Activated T-helper 1 cell treated with anti-CD3 and anti-CD28 coated beads, Interleukin-2, amount 50 U/mL, for 16 hours (primary cell): ENCODE measurements at places on chromosomes 3 and 15.
A peak's percentile ranks its signal among the peaks of the same experiment; 100 is the strongest.

GRCh38 chr15:60555291-60555690 is 76.3 kb upstream of the ICE2 start:
- no peak for DNase-seq

- DNase-seq: no peak
Measured at GRCh38 chr3:11764931-11765363, 81.7 kb downstream of the TAMM41 start.

DNA sequence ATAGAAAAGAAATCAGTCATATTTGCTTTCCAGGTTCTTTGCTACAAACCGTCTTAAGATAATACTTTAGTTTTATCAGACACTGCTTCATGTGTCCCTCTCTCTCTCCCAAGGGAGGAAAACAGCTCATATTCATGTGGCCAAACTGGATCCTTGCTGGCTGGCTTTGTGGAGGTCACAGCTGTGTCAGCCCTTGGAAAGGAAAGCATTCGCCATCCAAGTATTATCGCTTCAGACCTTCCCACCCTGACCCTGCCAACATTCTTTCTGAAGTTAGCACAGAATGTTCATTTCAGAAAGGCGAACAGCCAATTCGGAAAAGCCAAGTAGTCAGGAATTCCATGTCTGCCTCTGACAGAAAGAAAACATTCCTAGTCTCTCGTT is 213.6 kb downstream of the FEZF2 start:
- no peak for DNase-seq

GRCh38 chr3:16913264-16913580 is 28.5 kb downstream of the PLCL2 start:
- no peak for DNase-seq

DNA sequence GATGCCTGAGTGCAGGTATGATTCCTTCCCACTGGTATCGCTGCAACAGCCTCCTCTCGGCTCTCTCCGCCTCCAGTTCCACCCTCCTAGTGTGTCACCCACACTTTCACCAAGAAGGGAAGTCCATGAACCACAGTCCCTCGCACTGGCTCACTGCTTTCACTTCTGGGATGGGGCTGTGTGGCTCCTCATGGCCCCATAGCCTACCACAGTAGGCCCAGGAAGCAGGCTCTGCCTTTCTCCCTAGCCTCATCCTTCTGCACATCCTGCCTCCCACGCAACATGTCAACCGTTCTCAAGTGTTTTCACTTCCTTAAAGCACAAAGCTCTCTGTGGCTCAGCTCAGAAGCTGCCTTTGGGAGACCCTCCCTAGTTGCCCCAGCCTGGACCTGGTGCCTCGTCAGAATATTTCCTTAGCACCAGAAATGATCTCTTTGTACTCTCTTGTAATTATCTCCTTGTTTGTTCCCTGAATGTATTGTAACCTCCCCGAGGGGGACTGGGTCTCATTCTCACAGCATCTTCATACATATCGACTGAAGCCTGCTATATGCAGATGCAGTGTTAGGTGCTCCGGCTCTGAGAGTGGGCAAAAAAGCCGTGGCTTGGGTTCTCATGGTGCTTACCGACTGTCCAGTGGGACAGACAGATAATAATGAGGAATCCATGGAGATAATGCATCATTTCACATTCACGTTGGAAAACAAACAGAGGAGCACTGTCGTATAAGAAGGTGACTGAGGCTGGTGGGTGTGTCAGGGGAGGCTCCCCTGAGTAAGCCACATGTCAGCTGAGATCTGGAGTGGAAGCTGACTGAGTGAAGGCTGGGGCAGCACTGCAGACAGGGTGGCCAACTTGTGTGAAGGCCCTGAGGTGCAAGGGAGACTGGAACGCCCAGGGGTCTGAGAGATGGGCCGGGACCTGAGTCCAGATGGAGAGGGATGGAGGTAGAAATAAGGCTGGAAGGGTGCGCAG is 107.1 kb downstream of the DGKG start:
- no peak for DNase-seq

DNA sequence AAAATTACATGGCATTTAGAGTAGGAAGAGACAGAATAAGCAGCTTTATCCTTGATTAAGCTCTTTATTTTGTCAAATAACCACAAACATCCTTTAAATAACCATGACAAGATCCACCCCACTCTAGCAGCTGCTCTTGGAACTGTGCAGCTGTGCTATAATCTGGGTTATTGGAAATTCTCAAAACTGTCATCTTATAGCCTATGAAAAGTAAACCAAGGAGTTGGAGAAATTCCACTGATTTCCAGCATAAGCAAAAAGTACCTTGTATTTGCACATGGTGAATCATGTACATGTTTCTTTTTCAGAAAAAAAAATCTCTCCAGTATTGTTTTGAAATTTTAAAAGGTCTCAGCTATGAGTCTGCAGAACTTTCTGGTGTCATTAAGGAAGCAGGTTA is 88.8 kb upstream of the ABI3BP start:
- DNase-seq: no peak

- DNase-seq: no peak
Measured at GRCh38 chr3:172530566-172530965, 7.3 kb upstream of the TNFSF10 start.

DNA sequence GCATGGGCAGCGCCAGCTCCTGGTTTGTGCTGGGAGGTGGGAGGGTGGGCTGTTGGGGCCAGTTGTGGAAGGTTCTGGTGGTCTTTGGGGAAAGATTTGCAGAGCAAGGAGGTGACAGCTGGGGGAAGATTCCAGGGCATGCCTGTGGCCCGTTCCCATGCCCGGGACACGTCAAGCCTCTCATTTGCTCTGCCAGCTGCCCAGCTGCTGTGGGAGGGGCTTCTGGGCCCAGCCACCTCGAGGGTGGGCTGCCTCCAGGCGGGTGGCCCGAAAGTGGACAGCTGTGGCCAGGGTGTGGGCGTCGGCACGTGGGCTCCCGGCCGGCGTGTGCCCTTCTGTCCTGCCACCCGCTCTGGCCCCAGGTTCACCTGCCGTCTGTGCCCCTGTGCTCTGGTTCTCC is 17.2 kb downstream of the PLXNA1 start:
- no peak for DNase-seq

DNA sequence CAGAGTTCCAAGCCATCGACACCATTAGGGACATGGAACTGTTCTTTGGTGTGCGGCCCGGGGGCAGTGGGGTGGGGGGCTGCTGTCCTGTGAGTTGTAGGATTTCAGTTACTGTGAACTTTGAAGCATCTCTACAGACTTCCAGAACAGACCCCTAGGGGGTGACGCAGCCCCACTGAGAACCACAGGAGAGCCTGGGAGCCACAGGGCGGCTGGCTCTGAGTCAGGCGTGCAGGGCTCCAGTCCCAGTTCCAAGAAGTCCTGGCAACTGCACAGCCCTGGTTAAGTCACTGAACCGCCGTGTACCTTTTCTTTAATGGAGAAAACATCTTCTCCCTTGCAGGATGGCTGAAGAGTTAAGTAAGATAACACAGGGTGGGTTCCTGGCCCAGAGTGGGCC is 23.5 kb upstream of the LRTM1 start:
- no peak for DNase-seq

DNA sequence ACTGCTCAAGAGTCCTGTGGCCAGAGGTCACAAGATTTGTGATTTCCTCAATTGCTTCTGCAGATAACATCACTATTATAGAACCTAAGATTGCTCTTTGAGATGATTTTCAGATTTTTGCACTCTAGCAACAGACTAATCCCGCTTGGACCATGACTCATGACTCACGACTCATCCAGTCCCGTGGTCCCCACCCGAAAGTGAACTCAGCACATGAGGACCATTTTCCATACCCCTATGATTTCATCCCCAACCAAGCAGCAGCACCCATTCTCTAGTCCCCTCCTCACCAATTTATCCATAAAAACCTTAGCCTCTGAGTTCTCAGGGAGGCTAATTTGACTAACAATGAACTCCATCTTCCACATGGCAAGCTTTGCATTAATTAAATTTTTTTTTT is 106.3 kb upstream of the ALCAM start:
- DNase-seq: no peak

DNA sequence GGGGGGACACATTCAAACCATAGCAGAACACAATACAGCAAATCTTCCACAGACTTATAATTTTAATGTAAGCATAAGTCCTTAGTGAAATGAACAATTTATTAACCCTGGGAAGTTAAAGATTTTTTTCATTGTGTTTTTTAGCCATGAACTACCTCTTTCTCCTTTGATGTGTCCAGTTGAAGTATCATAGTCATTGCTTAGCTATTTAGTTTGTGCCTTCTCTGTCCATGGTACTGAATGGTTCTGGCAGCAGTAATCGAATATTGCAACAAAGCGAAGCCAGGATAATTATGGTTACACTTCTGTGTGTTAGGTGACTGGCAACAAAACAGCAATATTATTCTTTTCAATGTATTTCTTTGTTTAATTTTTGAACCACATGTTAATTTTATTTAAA is 403.0 kb upstream of the ONECUT1 start:
- no peak for DNase-seq

GRCh38 chr3:99843590-99844258 is 26.1 kb downstream of the CMSS1 start:
- no peak for DNase-seq

DNA sequence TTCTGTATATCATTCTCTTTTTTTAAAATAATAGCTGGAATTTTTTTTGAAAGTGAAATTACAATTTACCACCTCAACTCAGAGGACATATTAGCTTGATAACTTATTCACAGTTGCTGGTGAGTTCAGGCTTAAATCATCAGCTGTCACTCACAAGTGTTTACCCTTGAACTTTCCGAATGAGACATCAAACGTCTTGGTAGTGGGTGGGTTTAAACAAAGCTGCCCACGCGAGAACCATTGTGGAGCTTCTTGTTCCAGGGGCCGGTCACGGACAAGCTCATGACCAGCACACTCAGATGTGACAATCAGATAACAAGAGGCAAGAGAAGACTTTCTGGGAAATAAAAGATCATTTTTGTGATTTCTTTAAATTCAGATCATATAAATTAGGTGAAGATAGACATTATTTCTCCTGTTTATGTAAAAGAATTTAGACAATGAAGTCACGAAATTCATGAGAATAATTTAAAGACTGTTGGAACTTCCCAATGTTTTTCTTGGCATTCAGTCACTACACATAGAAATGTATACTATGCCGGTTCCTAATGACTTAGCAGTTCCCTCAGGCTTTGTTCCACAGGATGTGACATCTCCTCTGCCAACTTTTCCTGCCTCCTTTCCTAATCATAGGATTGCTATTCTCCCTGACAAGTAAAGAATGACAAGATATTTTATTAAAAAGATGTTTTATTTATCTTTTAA is 29.3 kb downstream of the BTD start:
- DNase-seq: no peak

DNA sequence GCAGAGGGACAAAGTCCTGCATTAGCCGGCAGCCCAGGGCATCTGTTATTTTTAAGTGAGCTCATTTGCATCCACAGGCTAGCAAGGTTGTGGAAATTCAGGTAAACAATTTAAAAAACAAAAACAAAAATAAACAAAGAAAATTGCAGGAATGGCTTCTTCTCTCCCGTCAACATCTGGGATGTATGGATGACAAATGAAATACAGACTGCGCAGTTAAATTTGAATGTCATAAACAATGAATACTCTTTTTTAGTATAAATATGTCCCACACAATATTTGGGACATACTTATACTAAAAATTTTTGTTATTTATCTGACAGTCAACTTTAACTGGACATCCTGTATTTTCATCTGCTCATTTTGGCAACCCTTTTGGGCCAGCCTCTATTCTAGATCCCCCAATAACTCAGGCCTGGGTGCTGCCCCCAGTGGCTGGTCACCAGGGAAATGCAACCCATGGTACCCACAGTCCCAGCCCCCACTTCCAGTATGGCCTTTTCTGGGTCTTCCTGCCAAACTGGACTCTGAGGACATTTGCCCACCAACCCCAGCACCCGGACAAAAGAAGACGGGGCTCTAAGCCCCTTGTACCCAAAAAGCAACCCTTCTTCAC is 12.7 kb downstream of the GRM2 start:
- no peak for DNase-seq

- no peak for DNase-seq
Measured at GRCh38 chr15:100642950-100643338, 40.6 kb downstream of the ASB7 start.

DNA sequence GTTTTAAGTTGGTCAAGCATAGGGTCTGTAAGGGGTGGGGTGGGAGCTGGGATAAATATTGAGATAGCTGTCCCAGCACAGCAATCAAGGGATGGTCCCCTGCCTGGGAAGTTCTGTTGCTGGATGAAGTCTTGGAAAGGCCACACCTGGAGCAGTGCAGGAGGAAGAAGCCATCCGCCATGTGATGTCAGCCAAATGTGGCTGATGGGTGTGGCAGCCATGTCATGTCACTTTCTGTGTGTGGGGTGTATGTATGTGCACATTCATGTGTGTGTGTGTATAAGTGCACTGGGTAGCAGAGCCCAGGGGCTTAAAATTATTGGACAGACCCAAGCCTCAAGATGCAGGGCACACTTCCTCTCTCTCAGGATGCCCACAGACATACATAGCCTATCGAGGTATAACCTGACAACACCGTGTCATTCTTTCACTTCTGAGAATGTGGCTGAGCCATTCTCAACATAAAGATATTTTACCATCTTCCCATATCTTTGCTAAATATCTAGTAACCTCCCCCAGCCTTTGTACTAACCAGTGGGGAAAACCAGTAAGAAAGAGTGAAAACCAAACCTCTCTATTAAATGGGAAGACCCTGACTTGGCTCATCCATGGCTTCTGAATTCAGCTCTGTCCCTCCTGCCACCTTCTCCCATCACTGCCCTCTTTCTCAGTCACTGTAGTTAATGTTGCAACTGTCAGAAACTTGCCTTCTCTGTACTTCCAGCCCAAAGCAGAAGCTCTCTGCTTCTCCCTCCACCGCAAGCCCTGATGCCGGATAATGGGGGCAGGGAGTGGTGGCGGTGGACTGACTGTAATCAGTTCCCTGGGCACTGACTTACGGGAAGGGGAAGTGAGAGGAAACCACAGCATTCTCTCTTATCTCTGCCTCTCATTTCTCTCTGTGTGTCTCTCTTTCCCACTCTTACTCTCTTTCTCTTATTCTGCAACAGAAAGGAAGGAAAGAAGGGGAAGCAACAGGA is 11.2 kb downstream of the TNFSF10 start:
- DNase-seq: peak; percentile 33

DNA sequence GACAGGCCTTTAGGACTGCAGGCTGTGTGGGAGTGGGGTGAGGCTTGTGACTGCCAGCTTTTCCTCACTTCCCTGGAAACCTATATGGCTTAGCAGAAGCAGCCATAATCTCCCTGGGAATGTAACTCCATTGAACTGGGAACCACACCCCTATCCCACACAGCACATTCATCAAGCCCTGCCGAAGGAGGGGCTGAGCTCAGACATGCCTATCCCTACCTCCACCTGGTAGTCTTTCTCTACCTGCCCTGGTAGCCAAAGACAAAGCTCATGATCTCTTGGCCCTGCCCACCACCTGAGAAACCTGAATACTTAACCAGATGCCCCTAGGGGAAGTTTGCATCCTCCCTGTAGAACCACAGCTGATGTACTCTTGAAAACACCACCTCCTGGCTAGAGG is 219.8 kb downstream of the UNC13C start:
- DNase-seq: no peak
